Naive B cell (primary cell): ENCODE measurements at places on chromosomes 16 and 17. TPM values are rescaled to one million over a fixed set of nuclear protein-coding genes. Genes with fewer than 3 reads are reported as not detected.

Gene ASGR2
- not detected for polyA plus RNA-seq

Gene TMEM235
- not detected for polyA plus RNA-seq

Gene ESRP2
- not detected for polyA plus RNA-seq

Gene UTS2R
- polyA plus RNA-seq = not detected

Gene GNAO1
- polyA plus RNA-seq = not detected

Gene MEIOC
- polyA plus RNA-seq = 0.43 TPM

DNA sequence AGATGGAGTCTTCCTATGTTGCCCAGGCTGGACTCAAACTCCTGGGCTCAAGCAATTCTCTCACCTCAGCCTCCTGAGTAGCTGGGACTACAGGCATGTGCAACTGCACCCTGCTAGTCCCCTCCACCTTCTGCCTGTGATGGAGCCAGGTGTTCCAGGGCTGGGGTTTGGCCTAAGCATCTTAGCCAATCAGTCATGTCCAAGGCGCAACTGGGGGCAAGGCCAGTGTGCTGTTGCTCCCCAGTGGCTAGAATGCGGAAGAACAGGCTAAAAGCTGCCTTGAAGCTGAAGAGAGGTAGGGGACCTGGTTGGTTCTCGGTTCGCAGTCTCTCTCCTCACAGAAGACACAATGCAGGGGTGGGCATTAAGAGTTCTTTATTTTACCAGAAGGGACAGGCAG, 18.6 kb downstream of the FLOT2 start:
- H3K27ac ChIP-seq = no peak overlapping the region
- peaks cover 24% of the 10 kb centered on the region for H3K36me3 ChIP-seq
- DNase-seq = no peak
- no peak overlapping the region for H3K4me3 ChIP-seq
- no peaks in the 10 kb centered on the region for H3K4me1 ChIP-seq

DNA sequence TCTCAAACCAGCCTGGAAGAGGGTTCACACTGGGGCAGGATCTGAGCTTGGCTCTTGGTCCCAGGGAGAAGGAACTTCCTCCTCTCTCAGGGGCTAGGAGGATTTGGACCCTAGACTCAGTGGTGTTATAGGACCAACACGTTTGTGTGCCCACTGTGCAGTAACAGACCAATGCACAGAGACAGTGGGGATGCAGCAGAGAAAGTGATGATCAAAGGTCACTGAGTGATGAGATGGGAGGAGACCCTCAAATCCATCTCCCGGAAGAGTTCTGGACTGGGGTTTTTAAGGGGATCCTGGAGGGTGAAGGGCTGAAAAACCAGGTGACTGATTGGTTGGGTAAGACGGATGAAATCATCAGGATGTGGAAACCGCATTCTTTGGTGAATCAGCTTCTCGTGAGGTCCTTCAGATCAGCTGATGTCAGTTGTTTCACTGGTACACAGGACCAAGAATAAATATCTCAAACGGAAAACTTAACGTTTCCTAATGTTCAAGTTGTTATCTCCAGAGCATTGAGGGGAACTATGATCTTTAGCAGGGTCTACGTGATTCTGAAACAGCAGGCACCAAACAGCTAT, 3.3 kb upstream of the VAC14 start:
- H3K4me1 ChIP-seq = peaks cover 21% of the 10 kb centered on the region
- H3K4me3 ChIP-seq = no peak overlapping the region
- H3K27me3 ChIP-seq = peaks cover 21% of the 10 kb centered on the region
- no peak for DNase-seq
- H3K27ac ChIP-seq = no peak overlapping the region

DNA sequence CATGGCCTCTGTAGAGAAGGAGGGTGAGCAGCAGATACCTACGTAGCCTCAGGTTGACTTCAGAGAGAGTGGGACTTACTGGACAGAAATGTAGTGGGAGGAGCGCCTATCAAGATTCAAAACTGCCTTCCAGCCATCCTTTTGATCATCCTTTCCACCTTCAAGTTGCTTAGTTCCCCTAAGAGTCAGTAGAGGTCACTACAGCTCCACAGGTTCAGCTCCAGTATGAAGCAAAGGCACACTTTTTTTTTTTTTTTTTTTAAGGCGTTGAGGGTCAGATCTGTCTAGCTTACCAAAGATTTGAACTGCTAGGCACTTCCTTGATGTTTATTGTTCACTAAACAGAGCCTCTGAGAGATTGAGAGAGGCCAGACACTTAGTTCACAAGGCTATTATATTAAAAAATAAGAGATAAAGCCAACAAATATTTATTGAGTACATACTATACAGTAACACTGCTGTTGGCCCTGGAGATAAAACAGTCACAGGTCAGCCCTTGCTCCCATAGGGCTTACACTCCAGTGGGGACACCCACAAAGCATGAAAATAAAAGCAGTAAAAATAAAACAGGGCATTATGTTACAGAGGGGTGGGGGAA, 3.1 kb downstream of the RNF227 start:
- H3K4me1 ChIP-seq = peaks cover 19% of the 10 kb centered on the region
- DNase-seq = peak; percentile 61
- peak overlapping the region; percentile 39 for H3K27ac ChIP-seq
- H3K36me3 ChIP-seq = peaks cover 25% of the 10 kb centered on the region
- no peak overlapping the region for H3K4me3 ChIP-seq
- H3K27me3 ChIP-seq = no peaks in the 10 kb centered on the region

DNA sequence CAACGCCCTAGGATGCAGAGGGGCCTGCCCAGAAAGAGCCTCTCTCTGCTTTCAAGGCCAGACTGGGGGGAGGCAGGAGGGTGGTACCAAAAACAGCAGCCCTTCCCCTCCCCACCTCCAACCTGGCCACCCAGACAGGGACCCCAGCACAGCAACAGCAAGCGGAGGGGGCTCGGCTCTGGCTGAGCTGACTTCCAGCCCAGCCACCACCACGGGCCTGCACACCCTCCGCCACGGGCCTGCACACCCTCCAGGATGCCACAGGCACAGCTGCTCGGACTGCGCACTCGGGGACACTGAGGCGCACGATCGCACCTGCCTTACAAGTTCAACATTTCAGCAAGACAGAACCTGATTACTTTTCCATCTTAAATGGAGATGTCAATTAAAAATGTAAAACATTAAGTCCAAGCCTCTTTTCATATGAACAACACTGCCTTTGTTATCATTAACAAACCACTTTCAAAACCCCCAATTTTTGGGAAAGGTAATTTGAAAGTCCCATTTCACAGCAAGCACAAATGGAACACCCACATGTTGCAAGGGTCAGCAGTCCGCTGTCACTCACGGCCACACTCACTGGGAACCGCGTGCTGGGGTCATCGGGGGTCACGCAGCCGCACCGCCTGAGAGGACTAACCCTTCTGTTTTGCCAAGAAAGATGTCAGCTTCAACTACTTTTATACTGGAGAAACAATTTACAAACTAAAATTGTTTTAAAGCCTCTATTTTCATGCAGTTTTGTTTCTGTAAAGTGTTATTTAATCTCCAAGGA, 76.4 kb downstream of the ANKRD11 start:
- H3K27me3 ChIP-seq = no peaks in the 10 kb centered on the region
- no peak for DNase-seq
- no peak overlapping the region for H3K4me3 ChIP-seq
- no peak overlapping the region for H3K27ac ChIP-seq
- no peaks in the 10 kb centered on the region for H3K36me3 ChIP-seq
- H3K4me1 ChIP-seq = peaks cover 73% of the 10 kb centered on the region

- H3K4me3 ChIP-seq = no peak overlapping the region
- no peaks in the 10 kb centered on the region for H3K27me3 ChIP-seq
- H3K4me1 ChIP-seq = peaks cover 7% of the 10 kb centered on the region
- H3K27ac ChIP-seq = no peak overlapping the region
Measured at GRCh38 chr16:57730771-57731730, 4.5 kb upstream of the KATNB1 start.

GRCh38 chr17:50276588-50277356, 2.5 kb downstream of the TMEM92 start:
- H3K27ac ChIP-seq = no peak overlapping the region
- no peaks in the 10 kb centered on the region for H3K36me3 ChIP-seq
- DNase-seq = no peak
- peaks cover 7% of the 10 kb centered on the region for H3K4me1 ChIP-seq
- H3K4me3 ChIP-seq = no peak overlapping the region
- peaks cover 41% of the 10 kb centered on the region for H3K27me3 ChIP-seq

DNA sequence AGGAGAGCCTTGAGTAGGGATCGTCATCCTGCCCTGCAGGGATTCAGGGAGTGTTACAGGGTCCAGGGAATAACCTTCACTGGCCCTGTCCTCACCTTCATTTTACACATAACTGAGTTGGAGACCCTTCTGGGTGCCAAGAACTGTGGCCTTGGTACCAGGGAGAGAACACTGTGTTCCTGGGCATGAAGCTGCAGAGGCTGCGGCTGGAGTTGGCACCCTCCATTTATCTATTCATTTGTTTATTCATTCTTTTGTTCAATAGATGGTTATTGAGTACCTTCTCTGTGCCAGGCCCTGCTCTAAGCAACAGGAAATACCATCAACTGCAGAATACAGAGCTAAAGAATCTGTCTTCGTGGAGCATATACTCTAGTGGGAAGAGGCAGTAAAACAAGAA, 6.7 kb downstream of the ABCC3 start:
- DNase-seq = no peak
- peaks cover 8% of the 10 kb centered on the region for H3K36me3 ChIP-seq
- no peak overlapping the region for H3K4me3 ChIP-seq

- H3K4me1 ChIP-seq = peaks cover 18% of the 10 kb centered on the region
- no peaks in the 10 kb centered on the region for H3K27me3 ChIP-seq
- no peak for DNase-seq
- no peak overlapping the region for H3K27ac ChIP-seq
- no peak overlapping the region for H3K4me3 ChIP-seq
- H3K36me3 ChIP-seq = peaks cover 4% of the 10 kb centered on the region
Measured at GRCh38 chr16:71464231-71464630, 2.2 kb upstream of the ZNF23 start.

- H3K4me1 ChIP-seq = peaks cover 66% of the 10 kb centered on the region
- H3K27me3 ChIP-seq = no peaks in the 10 kb centered on the region
- DNase-seq = no peak
Measured at GRCh38 chr16:68070249-68070730, 14.9 kb upstream of the NFATC3 start.

DNA sequence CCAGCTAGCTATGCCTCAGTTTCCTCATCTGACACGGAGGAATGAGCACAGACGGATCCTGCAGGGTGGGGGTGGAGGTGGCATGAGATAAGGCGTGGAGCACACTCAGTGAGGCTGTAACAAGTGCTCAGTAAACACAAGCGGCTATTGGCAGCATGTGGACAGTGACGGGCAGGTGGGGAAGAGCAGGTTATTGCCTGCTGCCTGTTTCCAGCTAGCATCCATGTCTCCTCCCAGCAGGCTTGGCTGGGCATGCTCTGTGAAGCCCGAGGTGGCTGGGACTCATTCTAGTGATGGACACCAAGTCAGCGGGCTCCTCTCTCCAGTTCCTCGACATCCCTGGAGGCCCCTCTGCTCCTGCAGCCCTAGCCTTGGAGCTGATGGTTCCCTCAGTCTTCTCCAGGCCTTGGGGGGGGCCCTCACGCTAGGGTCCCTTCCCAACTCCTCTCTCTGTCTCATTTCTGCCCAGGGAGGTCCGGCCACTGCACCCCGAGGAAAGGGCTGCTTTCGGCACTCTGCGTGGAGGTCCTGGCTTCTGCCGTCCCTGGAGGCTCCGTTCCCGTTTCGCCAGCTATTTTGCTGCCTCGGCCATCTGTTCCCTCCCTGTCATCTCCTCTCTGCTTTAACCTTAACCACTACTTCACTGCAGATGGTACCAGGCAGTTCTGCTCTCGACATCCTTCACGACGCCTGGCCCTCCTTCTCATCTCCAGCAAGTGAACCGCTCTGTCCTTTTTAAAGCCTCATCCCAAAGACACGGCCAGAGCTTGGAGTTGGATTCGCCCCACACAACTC, 6.2 kb downstream of the RTN4RL1 start:
- H3K27ac ChIP-seq = no peak overlapping the region
- DNase-seq = no peak
- no peaks in the 10 kb centered on the region for H3K36me3 ChIP-seq

DNA sequence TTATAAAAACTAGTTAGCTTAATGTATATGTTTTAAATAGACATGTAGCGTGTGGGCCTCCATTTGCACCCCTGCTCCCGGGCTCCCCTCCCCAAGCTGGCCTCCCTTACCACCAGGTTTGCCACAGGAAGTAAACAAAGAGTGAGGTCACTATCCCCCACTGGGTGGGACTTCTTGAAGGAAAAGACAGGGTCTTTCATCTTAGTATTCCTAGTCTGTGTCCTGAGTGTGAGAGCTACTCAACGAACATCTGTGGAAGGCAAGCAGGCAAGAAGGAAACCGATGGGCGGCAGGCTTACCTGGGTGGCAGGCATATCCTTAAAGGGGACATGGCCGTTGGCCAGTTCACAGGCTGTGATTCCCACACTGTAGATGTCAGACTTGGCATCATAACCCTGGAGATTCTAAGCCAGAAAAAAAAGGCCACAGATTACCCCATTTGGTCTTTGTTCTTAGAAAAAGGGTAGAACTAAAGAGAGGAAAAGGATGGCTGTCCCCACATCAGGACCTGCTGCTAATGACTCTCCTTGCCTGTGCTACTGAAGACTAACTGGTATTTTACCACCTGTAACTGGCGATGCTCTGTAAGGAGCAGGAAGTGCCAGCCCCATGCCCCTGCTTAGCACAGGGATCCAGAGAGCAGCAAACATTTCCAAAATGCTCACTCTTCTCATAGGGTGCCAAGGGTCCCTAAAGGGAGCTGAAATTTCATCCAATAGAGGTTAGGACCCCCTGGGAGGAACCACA, 6.6 kb upstream of the LIMD2 start:
- H3K4me1 ChIP-seq = peaks cover 73% of the 10 kb centered on the region
- no peaks in the 10 kb centered on the region for H3K27me3 ChIP-seq
- no peaks in the 10 kb centered on the region for H3K36me3 ChIP-seq
- H3K27ac ChIP-seq = peak overlapping the region; percentile 18
- H3K4me3 ChIP-seq = no peak overlapping the region

- peak; percentile 14 for DNase-seq
- peak overlapping the region; percentile 94 for H3K27ac ChIP-seq
- peaks cover 13% of the 10 kb centered on the region for H3K4me1 ChIP-seq
Measured at GRCh38 chr16:19555938-19556771, 652 bp downstream of the VPS35L start.

DNA sequence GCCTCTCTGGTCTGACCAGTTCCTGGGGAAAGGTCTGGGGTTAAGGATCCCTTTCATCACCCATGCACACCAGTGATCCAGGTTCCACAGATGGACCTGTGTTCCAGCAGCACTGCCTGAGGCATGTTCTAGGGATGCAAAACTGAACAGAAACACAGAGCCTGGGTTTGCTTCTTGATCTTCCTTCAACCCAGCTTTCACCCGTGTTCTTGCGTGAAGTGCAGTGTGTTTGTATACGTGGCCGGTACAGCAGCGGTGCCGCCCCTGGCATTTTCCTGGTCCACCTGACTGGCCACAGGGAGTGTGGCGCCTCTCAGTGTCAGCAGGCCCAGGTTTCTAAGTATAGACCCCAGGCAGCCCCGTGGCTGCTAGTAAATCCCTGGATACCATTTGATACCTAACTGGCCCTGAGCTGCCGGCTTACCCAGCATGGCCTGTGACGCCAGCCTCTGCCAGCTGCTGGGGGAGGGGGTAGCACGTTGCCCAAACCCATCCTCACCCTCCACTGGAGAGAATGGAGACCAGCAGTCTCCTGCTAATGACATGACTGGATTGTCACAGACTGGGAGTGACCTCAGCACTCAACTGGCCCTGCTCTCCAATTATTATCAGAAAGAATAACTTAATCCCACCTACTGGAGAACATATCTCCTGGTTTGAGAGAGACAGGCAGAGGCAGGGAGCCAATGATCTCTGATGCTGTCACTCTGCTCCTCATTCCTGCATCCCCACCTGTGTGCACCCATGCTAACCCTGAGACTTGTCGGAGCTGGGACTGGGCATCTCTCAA, 59.2 kb upstream of the LGALS9 start:
- no peaks in the 10 kb centered on the region for H3K4me1 ChIP-seq
- no peak for DNase-seq
- no peaks in the 10 kb centered on the region for H3K36me3 ChIP-seq
- H3K27ac ChIP-seq = no peak overlapping the region
- H3K27me3 ChIP-seq = no peaks in the 10 kb centered on the region
